ENCODE measurements at places on chromosomes 6 and 20.

DNA sequence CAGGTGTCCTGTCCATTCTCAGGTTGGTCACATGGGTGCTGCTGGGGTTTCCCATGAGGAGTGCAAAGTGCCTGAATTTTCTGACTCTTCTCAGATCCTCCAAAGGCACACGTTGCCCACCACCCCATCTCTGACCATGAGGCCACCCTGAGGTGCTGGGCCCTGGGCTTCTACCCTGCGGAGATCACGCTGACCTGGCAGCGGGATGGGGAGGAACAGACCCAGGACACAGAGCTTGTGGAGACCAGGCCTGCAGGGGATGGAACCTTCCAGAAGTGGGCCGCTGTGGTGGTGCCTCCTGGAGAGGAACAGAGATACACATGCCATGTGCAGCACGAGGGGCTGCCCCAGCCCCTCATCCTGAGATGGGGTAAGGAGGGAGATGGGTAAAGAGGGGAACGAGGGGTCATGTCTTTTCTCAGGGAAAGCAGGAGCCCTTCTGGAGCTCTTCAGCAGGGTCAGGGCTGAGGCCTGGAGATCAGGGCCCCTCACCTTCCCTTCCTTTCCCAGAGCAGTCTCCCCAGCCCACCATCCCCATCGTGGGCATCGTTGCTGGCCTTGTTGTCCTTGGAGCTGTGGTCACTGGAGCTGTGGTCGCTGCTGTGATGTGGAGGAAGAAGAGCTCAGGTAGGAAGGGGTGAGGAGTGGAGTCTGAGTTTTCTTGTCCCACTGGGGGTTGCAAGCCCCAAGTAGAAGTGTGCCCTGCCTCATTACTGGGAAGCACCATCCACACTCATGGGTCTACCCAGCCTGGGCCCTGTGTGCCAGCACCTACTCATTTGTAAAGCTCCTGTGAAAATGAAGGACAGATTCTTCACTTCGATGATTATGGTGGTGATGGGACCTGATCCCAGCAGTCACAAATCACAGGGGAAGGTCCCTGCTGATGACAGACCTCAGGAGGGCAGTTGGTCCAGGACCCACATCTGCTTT is 2.0 kb downstream of the HLA-F start:
- DNase-seq = no peak

GRCh38 chr6:129543981-129544380 is 166.0 kb downstream of the ARHGAP18 start:
- DNase-seq = no peak

- DNase-seq = no peak
These were observed 128.7 kb downstream of the EYA4 start for GRCh38 chr6:133369773-133370272.

GRCh38 chr6:150567823-150568383 is 31.8 kb upstream of the PLEKHG1 start:
- no peak for DNase-seq

DNA sequence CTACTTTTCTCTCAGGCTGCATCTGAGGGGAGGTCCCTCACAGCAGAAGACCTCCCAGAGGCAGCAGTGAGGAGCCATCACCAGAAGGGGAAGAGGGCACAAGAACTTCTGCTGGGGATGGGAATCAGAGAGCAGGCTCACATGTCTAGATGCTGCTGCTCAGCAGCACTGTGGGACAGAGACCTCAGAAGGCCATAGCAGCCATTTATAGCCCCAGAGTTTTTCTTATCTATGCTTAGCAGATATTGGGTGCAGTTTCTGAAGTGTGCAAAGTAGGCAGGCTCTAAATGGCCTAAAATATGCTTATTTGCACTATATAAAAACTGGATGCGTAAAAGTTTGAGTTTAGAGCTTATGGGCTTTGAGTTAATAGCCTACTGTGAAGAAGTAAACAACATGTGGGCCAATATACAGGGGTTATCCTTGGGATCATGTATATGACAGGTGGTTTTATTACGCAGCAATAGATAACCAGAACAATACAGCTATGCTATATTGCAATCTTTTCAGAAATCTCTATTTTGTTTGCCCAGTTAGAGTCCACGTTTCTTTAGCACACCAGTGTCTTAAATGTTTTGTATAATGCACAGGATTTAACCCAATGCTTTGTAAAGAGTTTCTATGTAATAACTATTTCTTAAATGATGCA is 60.2 kb upstream of the TMEM244 start:
- DNase-seq = no peak

GRCh38 chr6:105136431-105137350 is 43.1 kb downstream of the POPDC3 start:
- DNase-seq = no peak

DNA sequence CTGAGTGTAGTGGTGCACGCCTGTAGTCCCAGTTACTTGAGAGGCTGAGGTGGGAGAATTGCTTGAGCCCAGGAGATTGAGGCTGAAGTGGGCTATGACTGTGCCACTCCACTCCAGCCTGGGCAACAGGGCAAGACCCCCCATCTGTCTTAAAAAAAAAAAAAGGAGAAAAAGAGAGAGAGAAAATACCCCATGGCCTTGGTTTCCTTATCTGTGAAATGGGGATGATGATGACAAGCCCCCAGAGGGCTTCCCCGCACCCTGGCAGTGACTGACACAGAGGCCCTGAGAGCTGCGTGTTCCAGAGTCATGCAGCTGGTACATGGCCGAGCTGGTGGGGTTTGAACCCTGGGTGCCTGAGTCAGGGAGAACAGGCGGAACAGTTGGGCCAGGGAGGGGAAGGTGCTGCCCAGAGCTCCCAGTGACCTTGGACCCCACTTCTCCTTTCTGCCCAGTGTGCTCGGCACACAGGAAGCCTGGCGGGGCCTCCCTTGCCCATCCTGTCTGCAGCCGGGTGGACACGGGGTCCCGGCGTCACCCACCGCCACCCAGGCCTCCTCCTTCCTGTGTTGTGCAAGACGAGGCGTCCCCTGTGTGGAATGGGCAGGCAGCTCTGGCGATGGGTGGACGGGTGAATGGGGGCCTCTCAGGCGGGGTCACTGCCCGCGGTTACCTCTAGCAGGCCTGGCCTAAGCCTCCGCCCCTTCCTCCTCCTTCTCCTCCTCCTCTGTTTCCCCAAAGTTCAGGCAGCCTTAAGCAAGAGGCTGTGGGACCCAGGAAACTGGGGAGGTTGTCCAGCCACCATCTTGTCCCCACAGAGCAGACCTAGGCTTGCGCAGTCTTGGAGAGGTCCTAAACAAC is 84.2 kb downstream of the CEBPB start:
- no peak for DNase-seq

- DNase-seq = no peak
These were observed 16.1 kb upstream of the CDK19 start for GRCh38 chr6:110831405-110831804.

Data from Peyer's patch (tissue), 4 donors.